ENCODE measurements at places on chromosomes 5 and 9.
A peak's percentile ranks its signal among the peaks of the same experiment; 100 is the strongest.

DNA sequence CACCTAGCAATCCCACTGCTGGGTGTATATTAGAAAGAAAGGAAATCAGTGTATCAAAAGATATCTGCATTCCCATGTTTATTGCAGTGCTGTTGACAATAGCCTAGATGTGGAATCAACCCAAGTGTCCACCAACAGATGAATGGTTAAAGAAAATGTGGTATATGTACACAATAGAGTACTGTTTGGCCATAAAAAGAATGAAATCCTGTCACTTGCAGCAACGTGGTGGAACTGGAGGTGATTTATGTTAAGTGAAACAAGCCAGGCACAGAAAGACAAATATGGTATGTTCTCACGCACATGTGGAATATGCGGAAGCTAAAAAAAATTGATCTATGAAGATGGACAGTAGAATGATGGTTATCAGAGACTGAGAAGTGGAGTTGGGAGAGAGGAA, 221.6 kb upstream of the DAP start:
- no peak for DNase-seq

DNA sequence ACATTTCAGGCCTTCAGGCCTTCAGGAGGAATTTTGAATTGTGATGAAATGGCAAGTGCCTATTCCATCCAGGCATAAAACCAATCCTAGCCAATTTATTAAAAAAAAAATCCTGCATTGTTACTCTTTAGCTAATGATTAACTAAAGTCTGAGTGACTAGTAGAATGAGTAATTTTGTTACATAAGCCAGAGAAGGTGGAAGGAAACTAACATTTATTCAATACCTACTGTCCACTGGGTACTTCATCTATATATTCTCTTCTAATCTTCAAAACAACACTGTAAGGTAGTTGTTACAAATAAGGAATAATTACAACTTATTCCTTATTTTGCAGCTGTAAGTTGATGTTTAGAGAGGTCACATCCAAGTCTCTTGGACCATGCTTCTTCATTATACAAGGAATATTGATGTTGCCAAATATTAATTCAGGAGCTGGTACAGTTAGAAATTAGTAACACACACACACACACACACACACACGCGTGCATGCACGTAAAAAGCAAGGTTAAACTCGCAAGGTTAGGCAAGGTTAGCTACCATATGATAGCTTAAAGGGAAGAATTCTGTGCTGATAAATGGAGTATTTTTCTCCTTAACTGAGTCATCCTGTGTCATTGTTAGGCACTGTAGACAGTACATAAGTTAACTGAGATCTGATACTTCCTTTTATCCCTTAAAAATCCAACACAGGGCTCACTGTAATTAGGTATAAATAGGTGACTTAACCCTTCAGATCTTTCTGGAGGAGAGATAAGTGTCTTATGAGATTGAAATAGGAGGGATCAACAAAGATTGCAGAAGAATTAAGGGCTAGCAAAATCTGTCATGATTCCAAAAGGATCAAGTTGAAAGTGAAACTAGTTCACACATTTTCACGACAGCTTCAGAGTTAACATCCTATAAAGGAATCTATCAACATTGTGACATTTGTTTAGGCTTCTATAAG, 596.9 kb downstream of the PDE4D start:
- no peak for DNase-seq

DNA sequence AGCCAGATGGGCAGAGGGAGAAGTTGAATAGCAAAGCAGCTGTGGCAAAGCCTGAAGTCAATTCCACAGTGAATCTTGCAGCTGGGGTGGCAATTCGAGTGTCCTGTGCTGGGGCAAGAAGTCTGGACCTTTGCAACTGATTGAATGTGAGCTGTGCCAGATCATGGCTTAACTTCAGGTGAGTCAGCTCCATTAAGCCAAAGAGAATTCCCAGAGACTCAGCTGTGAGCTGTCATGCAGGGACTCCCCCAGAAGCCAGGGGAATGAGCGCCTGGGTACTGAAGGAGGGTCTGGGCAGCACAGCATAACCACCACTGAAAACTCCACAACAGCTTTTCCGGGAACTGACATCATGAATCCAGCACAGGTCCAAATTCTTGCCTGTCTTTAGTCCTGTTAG, 153.5 kb upstream of the TRPC7 start:
- DNase-seq: no peak

DNA sequence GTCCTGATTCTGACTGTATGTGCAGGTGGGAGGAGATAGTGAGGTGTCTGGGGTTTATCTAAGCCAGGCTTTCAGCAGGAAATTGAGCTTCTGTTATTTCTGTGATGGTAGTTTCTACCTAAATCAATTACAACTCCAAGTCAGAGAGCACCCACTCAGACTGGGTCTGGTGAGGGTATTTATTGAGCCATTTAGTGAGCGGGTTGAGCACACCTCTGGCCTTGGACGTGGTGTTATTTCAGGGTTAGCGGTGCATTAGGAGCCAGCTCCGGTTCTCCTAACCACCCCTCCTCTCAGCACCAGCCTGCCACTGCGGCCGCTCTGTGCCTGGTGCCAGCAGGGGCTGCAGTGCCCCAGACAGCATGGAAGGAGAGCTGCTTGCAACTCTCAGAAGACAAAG, 238.9 kb downstream of the CACNA1B start:
- DNase-seq: no peak

- DNase-seq: no peak
Observed at GRCh38 chr5:117881426-117882230, 1106.7 kb downstream of the DTWD2 start.

DNA sequence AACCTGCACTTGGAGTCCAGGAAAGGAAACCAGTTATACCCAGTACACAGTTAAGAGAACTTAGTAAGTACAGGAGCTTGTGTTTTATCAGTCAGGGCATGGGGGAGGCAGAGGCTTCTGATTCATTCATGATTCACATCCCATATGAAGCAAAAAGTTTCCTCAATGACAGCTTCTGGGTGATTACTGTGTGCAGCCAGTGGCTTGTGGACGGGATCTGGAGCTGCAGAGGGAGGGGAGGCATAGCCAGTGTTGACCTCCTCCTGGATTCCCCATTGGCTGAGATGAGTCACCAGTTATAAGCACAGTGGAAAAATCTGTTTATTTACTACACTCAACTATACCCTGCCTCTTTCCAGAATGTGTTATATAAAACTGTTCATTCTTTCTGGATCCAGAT, 17.7 kb downstream of the IL31RA start:
- DNase-seq: no peak

DNA sequence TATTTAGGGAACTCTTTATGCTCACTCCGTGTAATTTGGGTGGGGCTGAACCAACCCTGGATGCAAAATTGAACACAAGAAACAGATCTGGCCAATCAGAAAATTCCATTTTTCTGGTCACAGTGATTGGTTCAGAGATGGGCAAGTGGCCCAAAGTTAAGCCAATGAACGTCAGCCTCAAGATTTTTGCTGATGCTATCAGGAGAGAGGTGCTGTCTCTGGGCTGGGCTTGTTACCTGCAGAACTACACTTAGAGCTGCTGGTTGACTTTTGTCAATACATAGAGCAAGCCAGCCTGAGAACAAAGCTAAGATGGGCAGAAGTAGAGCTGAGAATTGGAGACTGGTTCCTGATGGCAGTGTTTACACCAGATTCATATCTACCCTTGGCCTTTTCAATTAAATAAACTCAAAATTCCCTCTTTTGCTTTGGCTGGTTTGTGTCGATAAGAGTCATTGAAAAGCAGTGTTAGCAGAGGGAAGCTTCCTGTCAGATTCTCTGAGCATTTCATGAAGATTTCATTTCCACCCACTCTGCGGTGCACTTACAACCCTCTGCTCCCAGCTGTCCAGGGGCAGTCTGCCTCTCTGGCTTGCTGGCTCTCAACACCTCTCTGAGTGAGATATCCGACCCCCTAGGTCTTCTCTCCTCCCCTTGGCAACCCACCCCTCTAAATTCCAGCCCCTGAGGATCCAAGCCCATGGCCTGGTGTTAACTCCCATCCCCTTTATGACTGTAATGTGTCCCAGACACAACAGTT, 64.5 kb upstream of the PPARGC1B start:
- DNase-seq: no peak

GRCh38 chr5:113922343-113922742, 408.8 kb downstream of the YTHDC2 start:
- no peak for DNase-seq

- no peak for DNase-seq
Observed at GRCh38 chr5:75711151-75711550, 6.1 kb downstream of the POC5 start.

DNA sequence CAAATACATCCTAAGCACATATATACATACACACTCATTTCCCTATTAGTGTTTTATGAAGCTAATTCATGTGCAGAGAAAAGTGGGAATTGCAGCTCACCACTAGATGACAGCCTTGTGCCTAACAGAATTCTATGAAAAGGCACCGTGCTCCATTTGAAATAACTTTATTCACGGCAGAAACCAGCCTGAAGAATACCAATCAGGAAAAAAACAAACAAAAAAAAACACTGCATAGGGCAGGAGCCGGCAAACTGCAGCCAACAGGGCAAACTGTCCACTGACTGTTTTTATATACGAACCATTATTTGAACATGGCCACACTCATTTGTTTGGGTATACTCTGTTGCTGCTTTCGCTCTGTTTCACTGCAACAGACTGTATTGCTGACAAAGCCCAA, 33.6 kb downstream of the ERMP1 start:
- DNase-seq: peak; percentile 38

- no peak for DNase-seq
Observed at GRCh38 chr5:36932699-36933098, 56.1 kb downstream of the NIPBL start.

DNA sequence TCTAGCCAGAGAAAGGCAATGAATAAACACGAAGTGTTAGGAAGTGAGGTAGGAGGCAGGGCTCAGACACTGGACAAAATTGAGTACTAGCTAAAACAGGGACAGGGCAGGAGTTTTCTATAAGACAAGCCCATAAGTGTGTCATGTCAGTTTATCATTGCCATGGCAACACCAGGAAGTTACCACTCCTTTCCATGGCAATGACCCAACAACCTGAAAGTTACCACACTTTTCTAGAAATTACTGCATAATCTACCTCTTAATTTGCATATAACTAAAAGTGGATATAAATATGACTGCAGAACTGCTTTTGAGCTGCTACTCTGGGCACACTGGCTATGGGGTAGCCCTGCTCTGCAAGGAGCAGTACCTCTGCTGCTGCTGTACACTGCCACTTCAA, 442.5 kb upstream of the COX7C start:
- DNase-seq: no peak

DNA sequence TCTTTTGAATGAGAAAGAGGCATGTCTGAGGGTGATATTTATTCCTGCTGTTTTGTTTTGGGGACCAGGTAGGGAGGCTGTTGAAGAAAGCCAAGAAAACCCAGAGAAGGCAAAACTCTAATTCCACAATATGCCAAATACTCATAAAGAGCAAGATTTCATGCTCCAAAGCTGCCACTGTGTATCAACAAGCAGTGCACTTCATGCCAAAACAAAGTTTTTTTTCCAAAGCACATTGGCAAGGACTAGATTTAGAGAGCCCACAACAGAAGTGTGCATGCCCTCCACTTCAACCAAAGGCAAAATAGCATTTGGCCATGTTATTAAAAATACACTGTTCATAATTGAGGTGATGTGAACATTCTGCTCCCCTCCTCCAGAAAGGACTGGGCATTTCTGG, 229.9 kb downstream of the EBF1 start:
- DNase-seq: no peak

GRCh38 chr5:173213236-173213933, 21.6 kb downstream of the NKX2-5 start:
- no peak for DNase-seq

GRCh38 chr5:149114403-149115312, 26.6 kb upstream of the ABLIM3 start:
- DNase-seq: peak; percentile 67

- DNase-seq: no peak
Observed at GRCh38 chr5:88734191-88734640, 148.8 kb downstream of the MEF2C start.

- no peak for DNase-seq
Observed at GRCh38 chr5:131533836-131534235, 101.2 kb downstream of the RAPGEF6 start.

DNA sequence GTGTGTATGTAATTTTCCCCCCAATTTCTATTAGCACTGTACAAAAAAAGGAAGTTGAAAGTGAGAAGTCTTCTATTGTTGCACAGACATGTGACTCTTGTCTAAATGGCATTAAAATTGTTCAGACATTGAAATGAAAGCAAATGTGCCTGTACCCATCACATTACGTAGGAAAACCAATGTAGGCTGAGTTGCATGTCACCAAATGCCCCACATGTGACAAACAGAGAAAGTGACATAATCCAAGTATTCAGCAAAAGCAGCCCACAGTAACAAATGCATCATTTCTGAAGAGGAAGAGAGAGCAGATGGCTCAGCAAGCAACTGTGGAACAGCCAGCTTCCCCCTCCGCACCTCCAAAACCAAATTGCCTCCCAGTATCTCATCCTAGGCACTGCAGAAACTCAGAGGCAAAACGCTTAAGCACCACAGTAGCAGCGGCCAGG, 161.5 kb upstream of the NR4A3 start:
- no peak for DNase-seq

- no peak for DNase-seq
Observed at GRCh38 chr9:123487944-123488548, 132.0 kb downstream of the CRB2 start.

DNA sequence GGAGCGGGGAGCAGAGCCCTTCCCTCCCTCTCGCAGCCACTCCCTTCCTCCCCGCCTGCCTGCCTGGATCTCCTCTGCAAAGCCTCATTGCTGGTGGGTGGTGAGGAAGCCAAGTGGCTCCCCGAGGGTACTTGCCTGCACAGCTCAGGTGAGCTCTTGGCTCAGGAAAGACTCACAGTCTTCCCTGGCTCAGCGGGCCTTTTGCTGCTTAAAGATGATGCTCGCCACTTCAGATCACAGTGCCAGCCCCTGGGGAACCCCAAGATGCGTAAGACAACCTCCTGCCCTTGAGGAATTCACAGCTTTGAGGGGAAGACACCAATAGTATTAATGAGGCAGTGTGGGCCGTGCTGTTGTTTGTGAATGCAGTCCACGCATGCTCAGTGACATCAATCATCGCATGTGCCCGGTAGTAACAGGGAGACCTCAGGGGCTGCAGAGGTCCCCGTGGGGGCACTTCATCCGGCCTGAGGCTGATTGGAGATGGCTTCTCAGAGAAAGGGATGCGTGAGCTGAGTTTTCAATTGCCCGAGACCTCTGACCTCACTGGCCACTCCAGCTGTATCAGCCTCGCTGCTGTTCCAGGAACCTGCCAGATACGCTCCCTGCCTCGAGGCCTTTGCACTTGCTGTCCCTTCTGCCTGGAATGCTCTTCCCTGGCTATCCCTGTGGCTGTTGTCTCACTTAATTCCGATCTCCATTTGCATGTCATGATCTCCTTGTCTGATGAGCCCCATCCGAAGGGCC, 36.8 kb downstream of the ERGIC1 start:
- DNase-seq: no peak

DNA sequence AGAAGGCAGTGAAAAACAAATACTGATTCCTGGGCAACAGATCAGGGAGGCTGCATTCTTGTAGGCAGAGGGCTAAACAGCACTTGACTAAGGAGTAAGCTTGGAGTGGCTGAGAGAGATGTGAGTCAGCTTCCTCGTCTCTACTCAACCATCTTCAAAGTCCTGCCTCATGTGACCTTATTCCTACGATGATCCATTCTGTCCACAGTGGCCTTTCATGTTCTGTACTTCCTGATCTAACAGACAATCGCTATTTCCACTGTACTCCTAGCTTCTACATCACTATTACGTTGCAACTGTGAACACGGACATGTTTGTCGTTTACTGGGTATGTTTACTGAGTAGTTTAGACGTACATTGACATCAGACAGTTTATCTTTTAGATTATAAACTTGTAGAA, 365.4 kb downstream of the ARL15 start:
- DNase-seq: no peak

All from left kidney (tissue), 8 donors.